GM13976 (cell line): ENCODE measurements at places on chromosomes 3 and 15.
A peak's percentile ranks its signal among the peaks of the same experiment; 100 is the strongest.

- DNase-seq = no peak
These were observed 114.4 kb downstream of the DNAJB8 start for GRCh38 chr3:128352326-128352725.

GRCh38 chr3:42149975-42150374, 58.8 kb downstream of the TRAK1 start:
- no peak for DNase-seq

- peak; percentile 58 for DNase-seq
These were observed 68.0 kb upstream of the XCR1 start for GRCh38 chr3:46095307-46095706.

DNA sequence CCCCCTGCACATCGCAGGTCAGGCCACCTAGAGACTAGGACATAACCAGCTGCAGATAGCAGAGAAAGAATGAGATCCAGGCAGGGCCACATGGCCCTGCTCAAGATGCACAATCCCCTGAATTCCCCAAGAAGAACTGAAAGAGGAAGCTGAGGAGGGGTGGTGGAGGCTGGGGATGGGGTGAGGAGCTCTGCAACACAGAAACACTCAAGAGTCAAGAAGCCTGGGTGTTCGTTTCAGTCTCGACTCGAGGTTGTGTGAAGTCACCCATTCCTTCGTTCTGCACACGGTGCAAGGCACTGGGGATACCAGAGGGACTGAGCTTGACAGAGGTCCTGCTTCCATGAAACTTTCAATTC, 62.0 kb downstream of the TLE3 start:
- peak; percentile 83 for DNase-seq

DNA sequence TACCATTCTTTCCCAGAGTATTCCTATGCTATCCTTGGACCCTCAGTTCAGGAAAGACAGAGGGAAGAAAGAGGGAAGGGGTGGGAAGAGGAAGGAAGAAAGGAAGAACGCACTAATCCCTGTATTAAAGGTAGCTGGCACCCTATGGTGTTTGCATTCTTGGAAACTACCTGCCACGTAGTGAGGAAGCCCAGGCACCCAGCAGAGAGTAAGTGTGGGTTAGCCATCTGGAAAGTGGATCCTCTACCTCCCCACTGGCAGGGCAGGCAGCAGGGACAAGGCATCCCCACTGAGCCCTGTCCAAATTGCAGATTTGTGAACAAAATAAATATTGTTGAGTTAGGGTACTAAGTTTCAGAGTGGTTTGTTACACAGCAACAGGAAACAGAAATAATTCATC, 8.8 kb downstream of the RBP1 start:
- DNase-seq = no peak

DNA sequence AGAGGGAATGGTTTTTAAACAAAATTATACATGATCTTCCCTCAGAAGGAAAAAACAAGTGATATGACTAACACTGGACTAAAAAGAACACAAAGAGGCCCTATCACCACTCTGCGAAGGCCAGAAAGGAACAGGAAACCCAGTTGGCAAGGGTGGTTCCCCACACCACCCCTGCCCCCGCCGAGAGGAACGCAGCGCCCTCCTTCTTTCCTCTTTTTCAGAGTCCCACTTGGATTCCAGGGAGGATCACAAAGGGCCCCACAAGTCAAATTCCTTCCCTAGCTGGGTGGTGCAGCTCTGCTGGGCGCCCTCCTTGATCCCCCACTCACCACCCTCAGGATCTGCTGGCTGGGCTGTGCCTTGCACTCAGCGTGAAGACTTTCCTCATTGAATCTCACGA, 29.8 kb downstream of the PLA1A start:
- DNase-seq = no peak

DNA sequence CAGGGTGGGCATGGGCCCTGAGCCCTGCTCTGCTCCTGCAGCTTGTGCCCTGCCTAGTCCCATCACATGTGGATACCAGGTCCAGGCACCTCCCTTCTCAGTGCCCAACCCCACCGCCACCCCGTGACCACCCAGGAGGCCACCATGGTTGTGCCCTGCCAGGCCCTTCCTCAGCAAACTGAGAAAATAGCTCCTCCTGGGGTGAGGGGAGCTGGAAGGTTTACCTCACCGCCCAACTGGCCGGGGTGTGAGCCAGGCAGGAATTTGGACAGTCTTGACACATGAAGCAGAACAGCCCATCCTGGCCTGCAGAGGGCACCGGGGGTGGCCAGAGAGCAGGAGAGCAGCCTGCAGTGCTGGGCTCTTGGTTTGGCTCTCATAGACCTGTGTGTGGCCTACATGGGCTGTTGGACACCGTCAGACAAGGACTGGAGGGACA, 11.4 kb upstream of the C3orf22 start:
- DNase-seq = peak; percentile 20

DNA sequence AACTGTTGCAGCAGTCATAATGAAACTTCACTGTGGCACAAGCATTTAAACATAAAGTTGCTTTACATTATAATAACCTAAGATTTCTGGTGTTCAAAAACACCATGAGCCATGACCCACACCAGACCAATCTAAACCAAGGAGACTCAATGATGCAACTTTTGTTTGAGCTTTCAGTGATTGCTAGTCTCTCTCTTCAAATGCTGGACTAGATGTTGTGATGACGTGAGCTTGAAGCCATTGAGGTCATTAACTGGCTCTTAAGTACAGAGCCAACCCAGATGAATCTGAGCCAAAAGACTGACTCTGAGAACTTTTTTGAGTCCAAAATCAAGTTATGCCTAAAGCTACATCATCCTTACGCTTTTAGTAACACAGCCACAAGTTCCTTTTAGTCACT, 36.5 kb downstream of the ATR start:
- no peak for DNase-seq

DNA sequence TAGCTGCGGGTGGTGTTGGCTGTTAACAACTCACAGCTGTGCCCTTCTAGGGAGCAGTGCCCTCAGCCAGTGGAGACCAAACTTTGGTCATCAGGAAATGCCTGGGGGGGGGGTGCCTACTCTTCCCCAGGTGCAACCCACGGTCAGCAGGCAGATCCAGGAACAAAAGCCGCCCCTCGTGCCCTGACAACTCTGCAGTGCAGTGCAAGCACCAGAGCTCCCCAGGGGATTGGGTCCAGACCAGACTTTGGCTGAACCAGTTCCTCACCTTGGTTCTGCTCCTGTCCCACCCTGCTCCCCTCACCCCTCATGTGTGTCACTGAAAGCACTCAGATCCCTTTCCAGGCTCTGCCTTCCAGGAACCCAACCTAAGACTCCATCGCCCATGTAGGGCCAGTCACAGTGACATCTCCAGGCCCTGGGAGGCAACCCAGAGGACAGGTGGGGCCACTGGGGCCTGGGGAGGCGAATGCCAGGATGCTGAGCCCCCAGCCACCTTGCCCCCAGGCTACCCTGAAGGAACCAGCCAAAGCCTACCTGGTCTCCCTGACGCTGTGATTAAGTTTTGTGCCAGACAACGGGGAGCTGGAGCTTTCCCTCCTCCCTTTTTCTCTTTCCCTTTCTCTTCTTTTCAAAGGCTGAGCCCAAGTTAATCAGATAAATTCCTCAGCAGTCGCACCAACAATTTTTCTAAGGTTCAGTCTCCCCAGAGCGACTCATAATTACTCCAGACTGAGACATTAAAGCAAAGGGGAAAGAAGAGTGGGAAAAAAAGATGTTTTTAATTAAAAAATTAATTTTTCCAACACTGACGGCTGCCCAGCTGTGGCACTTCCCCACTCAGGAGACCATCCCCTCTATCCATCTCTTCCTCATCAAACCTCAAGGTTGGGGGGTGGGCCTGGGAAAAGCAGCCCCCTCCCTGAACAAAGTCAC, 207.5 kb upstream of the LINGO1 start:
- no peak for DNase-seq

- DNase-seq = no peak
These were observed 2.1 kb upstream of the PARP14 start for GRCh38 chr3:122678506-122678905.

DNA sequence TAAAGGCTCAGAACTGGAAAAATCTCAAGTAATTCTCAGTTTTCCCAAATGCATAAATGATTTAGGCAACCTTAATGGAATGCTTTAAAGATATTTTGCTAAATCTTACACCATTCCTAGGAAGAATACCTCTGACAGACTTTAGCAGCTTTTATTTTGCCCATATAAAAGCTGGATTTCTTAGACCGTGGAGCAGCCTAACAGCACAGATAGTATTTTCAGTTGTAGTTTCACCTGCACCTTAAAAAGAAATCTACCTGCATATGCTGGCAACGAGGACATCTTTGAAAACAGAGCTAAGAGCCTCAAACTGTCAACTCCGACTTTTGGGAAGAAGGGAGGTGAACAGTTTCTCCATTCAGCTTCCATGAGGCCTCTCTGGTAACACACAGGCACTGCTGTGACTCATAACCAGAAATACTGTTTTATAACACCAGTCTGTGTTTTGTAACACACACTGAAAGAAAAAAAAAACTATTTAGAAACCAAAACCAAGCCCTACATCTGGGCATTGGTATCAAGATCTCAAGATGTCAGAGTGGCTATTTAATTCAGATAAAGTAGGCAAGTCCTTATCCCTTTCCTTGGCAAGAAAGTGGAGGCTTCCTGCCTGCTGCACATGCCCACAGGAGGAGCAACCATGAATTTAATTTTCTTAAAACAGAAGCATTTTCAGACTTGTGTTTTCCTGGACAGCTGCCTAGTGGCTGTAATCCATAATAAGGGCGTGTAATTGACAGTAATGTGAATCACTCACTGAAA, 181.5 kb upstream of the ICE2 start:
- peak; percentile 21 for DNase-seq

GRCh38 chr3:78666470-78666800, 1101.4 kb downstream of the ROBO1 start:
- no peak for DNase-seq

DNA sequence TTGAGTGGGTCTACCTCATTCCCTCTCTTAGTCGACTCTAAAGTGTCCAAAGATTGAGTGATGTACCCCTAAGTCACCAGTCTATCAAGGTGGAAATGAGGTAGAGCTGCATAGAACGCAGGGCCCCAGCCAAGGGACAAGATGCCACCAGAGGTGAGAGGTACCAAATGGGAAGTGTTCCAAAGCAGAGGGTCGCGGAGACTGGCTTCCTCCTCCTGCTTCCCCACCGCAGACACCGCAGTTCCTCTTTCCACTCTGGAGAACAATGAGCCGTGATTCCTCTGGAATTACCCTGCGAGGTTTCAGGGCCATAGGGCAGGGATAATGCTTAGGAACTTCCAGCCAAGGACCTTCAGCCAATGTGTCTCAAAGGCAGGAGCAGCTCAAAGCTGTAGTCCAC, 55.8 kb downstream of the DAPK2 start:
- no peak for DNase-seq
